Nucleus accumbens (tissue), 56 donors: ENCODE measurements at places on chromosomes 11 and 22.

DNA sequence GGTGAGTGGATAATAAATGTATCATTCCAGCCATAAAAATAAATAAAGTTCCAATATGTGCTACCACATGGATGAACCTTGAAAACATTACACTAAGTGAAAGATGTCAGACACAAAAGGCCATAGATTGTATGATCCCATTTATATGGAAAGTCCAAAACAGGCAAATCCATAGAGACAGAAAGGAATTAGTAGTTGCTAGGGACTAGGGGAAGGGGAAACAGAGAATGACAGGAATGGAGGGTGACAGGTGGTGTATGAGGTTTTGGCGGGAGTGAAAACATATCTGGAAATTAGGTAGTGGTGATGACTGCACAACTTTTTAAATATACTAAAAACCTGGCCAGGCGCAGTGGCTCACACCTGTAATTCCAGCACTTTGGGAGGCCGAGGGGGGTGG lies 15.2 kb upstream of the CARD10 start:
- DNase-seq = no peak

DNA sequence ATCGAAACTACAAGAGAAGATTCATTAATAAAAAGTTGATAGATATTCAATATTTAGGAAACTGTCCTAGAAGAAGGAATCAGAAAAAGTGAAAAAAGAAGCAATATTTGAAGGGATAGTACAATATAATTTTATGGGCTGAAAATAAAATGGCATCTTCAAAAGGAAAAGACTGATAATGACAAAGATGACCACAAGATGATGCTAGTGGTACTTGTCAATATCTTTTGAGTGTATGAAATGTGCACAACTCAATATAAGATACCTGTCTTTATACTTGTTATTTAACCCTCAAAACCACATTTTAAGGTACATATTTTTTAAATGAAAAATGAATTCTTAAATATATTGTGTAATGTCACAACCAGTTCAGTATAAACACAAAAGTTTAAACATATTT lies 1059.6 kb upstream of the RAG2 start:
- DNase-seq = no peak

DNA sequence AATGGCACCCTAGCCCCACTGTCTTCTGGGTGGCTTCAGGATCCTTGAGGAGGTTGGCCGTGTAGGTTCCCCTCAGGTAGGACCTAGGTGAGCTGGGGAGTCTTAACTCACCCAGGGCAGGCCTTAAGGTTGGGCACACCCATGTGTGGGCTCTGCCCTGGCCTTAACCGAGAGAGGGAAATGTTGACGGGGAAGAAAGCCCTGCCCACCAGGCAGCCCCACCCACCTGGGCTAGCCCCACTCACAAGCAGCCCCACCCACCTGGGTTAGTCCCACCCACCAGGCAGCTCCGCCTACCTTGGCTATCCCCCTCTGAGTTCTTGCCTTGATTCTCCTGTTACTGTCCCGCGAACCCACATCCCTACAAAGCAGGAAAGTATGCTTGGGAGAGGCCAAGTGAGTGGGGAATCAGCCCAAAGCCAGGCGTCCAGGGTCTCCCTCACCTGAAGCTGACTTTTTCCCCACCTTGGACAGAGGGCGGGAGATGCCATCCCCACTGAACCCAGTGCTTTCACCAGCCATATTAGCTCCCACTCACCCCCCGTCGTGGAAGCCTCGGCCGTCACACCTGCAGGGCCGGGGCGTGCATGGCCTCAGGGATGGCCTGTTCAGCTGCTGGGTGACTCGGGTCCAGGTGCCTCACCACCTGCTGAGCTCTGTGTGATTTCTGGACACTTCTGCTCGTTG lies at the start of gene MYEOV:
MYEOV (plus strand) TSS at position 337 of the 687 bp plus-strand sequence. CDS start 1,200 bp downstream, outside the sequence.
- no peak for DNase-seq

- no peak for DNase-seq
Measured at GRCh38 chr22:37515901-37516300, 3.3 kb downstream of the CARD10 start.

DNA sequence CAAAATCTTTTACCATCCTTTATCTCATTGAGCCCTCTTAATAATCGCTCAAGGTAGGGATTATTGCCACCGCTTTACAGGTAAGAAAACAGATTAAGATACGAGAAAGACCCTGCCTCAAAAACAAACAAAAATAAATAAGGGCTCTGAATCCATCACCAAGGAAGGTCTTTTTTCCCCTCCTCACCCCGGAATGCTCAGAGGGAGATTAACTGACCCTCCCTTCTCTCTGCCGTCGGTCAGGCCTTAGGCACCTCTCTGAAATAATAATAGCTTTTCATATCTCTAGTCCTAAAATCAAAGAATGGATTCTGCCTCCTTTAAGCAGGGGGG lies 620 bp upstream of the ATG2A start:
- no peak for DNase-seq

- DNase-seq = no peak
Measured at GRCh38 chr11:92595052-92595451, 370.4 kb downstream of the FAT3 start.

- DNase-seq = no peak
Measured at GRCh38 chr22:21857481-21857914, 9.9 kb downstream of the MAPK1 start.

DNA sequence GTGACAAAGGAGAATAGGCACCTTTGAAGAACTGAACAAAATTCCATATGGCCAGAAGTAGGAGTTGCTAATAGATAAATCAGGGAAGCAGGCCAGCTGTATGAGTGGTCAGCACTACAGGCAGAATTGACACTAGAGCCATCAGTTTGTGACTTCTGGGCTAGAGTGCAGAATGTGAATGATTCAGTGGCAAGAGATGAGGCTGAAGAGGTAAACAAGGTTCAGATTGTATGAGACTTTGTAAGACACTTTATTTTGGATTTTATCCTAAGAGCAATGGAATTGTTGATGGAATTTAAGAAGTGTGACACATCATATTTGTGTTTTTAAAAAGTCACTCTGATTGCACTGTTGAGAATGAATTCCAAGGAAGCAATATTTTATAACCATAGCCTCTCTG lies 12.9 kb downstream of the BIRC3 start:
- no peak for DNase-seq

DNA sequence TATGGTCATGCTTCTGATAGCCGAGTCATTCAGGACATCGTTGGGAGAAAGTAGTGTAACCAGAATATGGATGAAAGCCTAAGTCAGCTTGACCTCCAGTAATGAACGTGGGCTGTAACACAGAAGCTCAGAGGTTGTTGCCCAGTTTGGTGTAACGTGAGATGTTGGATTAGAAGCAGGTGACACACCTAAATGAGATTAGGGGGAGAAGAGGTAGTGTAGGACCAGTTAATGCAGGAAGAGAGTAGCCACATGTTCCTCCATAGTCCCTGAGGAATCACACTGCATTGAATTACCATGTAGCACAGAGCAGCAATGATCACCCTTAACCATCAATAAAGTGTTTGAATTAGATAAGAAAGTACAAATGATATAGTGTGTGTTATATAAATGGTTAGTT lies 20.4 kb downstream of the FBXO7 start:
- DNase-seq = no peak

DNA sequence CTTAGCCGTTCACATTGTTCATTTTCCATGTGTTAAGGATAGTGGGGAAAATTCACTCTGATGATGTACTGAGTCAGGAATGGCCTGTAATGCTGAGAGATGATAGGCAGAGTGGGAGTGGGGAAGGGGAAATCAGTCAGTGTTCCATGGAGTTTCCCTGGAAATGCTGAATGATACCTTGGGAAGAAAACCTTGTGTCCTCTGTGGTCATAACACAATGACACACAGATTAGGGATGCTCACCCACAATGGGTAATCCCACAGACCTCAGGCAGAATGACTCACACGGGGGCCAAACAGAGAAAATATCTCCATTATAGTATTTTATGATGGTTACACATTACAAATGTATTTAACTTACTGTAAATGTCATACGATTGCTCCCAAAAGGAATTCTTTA lies 118.0 kb downstream of the SNX19 start:
- DNase-seq = no peak

- no peak for DNase-seq
Measured at GRCh38 chr22:27385261-27385998, 416.1 kb downstream of the MN1 start.

GRCh38 chr11:102266099-102266498 lies 51.2 kb upstream of the BIRC3 start:
- DNase-seq = no peak

DNA sequence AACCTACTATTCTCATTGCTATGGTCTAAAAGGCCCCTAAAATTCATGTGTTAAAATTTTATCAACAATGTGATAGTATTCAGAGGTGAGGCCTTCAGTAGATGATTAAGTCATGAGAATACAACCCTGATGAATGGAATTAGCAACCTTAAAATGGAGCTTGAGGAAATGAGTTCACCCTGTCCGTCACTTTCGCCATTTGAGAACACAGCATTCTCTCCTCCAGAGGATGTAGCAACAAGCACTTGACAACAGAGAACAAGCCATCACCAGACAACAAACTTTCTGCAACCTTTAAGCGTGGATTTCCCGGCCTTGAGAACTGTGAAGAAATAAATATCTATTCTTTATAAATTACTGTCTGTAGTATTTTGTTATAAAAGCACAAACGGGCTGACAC lies 197.0 kb downstream of the SBF2 start:
- DNase-seq = no peak

GRCh38 chr11:109138196-109138595 lies 283.8 kb upstream of the C11orf87 start:
- DNase-seq = no peak

DNA sequence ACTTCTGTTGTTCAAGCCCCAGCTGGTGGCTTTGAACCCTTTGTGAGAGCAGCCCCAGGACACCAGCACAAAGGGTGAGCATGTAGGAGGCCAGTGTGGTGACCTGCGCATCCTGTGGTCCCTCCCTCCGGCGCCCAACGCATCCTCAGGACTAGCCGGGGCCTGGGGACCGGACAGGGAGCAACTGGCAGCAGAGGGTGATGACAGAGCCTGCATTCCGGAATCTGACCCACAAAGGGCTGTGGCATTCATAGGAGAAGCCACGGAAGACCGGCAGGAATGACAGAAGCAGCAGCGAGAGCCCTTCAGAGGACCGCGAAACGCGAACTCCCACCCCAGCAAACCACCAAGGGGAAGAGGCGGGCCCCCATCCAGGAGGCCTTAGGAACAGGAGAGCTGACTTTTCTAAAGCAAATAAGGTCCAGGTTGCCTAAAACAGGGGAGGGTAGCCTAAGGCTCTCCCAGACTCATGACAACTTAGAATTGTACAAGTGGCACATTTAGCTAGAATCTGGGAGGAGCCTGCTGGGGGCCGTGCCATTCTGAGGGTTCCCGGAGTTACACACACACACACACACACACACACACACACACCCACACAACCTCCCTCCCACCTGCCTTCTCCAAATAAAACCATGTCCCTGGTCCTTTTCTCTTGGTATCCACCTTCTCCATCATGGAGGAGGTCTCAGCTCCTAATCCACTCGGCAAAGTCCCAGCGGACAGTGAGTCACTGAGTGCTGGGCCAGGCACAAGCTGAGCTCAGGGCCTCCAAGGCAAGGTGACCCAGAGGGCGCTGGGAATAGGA lies 232.7 kb downstream of the CTTN start:
- no peak for DNase-seq

DNA sequence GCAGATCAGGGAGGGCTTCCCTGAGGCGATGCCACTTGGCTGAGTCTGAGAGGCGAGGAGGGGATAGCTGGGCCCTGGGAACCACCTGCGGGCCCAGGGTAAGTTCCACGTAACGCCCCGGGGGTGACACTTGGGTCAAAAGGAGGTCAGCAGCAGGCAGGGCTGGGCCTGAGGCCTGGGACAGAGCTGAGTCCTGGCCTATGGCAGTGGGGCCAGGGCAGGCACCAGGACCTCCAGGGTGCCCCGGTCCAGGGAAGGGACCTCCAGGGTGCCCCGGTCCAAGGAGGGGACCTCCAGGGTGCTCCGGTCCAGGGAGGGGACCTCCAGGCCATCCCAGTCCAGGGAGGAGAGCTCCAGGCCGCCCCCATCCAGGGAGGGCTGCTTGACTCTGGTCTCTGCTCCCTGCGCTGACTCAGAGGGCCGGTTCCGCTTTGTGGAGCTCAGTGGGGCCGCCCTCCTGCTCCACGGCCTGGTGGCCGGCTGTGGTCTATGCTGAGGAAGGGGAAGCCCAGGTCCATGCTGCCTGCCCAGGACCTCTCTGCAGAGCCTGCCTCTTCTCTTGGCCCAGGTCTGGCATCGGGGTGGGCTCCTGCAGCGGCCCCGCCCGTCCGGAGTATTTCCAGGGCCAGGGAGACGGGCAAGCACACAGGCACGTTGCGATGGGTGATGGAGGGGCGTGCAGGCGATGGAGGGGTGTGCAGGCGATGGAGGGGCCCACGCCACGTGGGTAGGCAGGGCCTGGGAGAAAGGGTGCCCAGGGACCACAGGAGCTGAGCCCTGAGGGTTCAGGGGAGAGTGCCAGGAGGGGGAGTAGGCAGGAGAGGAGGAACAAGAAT lies 19.5 kb upstream of the WNT7B start:
- no peak for DNase-seq

DNA sequence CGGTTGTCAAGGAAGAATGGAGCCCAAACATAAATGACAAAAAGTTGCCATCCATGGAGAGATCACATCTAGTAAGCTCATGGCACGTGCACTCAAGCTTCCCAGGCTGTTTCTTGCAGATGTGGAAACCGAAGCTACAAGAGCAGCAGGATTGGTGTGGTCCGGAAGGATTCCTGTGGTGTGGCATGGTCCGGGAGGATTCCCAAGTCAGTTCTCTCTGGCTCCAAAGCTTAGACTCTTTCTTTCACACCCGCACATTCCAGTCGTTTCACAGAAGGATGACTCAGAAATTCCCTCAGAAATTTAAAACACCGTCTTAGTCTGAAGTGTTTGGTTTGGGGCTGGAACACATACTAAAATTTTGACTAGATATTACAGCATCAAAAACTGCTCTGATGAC lies 78.0 kb upstream of the DRD2 start:
- no peak for DNase-seq

- no peak for DNase-seq
Measured at GRCh38 chr22:22940961-22941605, 53.5 kb downstream of the IGLL5 start.

DNA sequence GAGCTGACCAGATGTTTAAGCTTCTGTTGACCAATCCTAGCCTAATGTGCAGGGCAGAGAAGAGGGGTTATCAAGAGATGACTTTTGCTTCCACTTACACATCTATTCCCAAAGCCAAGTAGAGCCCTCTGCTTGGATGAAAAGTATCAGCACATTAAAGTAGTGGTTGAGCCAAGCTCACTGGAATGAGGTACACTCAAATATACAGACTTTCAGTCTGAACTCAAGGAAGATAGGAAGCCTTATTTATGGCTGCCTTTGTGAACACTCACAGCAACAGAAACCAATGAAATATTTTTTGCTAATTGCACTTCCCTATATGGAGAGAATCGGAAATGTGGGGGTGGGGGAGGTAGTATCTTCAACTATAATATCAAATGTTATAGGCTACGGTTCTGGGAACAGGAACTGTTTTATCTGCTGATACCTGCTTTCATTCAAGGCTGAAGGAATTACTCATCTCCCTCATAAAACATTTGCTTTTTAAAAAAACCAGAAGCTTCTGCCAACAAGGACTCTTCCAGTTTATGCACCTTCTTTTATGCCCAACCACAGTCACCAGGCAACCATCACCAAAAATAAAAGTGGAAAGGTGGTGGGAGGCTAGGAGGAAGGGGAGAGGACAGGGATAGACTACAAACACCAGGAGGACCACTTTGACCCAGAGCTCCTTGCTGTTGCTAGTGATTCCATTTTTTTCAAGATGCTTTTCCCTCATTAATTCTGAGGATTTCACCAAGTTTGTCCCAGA lies 91.2 kb downstream of the CLPB start:
- no peak for DNase-seq

GRCh38 chr22:32695451-32695891 lies 106.0 kb upstream of the TIMP3 start:
- no peak for DNase-seq

GRCh38 chr11:67213178-67213621 lies 53.1 kb upstream of the GRK2 start:
- DNase-seq = no peak

GRCh38 chr11:70913715-70914231 lies 338.6 kb downstream of the SHANK2 start:
- no peak for DNase-seq
